ENCODE measurements at places on chromosomes 2 and 18. TPM values are rescaled to one million over a fixed set of nuclear protein-coding genes. Genes with fewer than 3 reads are reported as not detected.

Gene TBC1D8
- total RNA-seq: 3.8 TPM

Gene BMP10
- not detected for total RNA-seq

Gene MAP3K19
- total RNA-seq: not detected

Gene SERPINB7
- 3.0 TPM for total RNA-seq

Gene LIPT1
- 10.5 TPM for total RNA-seq

Gene MITD1
- 28.8 TPM for total RNA-seq

Gene KHK
- total RNA-seq: 1.3 TPM

Gene NEU2
- total RNA-seq: not detected

Gene TEKT4
- not detected for total RNA-seq

Gene IL36RN
- total RNA-seq: not detected

GRCh38 chr2:9384521-9384920 is 38.8 kb downstream of the ITGB1BP1 start:
- no peak overlapping the region for H3K4me3 ChIP-seq
- no peaks in the 10 kb centered on the region for H3K27me3 ChIP-seq
- peaks cover 12% of the 10 kb centered on the region for H3K4me1 ChIP-seq
- H3K27ac ChIP-seq: no peak overlapping the region

GRCh38 chr2:12884713-12885282 is 168.1 kb downstream of the TRIB2 start:
- DNase-seq: peak; percentile 84
- H3K27me3 ChIP-seq: no peaks in the 10 kb centered on the region
- H3K27ac ChIP-seq: peak overlapping the region; percentile 27

DNA sequence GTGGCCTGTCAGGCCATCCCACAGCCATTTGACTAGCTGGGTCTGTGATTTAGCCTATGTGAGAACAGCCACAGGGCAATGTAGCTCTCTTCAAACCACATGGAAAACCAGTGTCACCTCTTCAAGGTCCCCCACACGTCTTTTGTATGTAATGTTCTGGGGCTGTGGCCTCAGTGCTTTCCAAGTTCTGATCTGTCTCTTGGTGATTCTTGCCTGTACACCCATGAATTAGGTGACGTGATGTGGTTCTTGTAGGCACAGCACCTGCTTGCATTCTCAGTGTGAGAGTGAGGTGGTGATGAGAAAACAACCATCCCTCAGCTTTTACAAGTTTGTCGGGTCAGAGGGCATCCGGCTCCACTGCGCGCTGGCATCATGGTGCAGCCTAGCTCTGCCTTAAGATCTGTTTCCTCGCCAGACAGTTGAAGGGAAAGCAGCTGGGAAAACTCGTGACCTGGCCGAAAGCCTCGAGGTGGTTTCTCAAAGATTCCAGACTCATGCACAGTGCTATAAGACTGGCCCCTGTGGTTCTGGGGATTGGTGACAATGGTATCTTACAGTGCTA is 125.8 kb downstream of the TANC1 start:
- peak overlapping the region; percentile 62 for H3K27ac ChIP-seq
- H3K4me1 ChIP-seq: peaks cover 41% of the 10 kb centered on the region
- H3K4me3 ChIP-seq: no peak overlapping the region
- H3K36me3 ChIP-seq: peaks cover 3% of the 10 kb centered on the region
- no peaks in the 10 kb centered on the region for H3K27me3 ChIP-seq

DNA sequence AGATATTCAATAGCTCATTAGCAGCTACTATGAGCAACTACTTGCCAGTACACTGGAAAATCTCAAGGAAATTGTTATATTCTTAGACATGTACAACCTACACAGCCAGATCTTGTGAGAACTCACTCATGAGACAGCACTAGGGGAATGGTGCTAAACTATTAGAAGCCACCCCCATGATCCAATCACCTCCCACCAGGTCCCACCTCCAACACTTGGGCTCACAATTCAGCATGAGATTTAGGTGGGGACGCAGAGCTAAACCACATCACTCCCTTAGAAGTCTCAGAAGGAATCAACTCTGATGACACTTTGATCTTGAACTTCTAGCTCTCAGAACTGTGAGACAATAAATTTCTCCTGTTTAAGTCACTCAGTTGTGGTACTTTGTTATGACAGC is 418.3 kb upstream of the SPHKAP start:
- no peak overlapping the region for H3K4me3 ChIP-seq
- H3K36me3 ChIP-seq: no peaks in the 10 kb centered on the region
- DNase-seq: no peak
- H3K4me1 ChIP-seq: peaks cover 4% of the 10 kb centered on the region
- no peaks in the 10 kb centered on the region for H3K27me3 ChIP-seq

GRCh38 chr2:218366621-218367414 is 10.2 kb downstream of the CATIP start:
- no peak overlapping the region for H3K27ac ChIP-seq
- no peak overlapping the region for H3K4me3 ChIP-seq
- DNase-seq: no peak
- no peaks in the 10 kb centered on the region for H3K27me3 ChIP-seq
- no peaks in the 10 kb centered on the region for H3K4me1 ChIP-seq
- H3K36me3 ChIP-seq: no peaks in the 10 kb centered on the region

DNA sequence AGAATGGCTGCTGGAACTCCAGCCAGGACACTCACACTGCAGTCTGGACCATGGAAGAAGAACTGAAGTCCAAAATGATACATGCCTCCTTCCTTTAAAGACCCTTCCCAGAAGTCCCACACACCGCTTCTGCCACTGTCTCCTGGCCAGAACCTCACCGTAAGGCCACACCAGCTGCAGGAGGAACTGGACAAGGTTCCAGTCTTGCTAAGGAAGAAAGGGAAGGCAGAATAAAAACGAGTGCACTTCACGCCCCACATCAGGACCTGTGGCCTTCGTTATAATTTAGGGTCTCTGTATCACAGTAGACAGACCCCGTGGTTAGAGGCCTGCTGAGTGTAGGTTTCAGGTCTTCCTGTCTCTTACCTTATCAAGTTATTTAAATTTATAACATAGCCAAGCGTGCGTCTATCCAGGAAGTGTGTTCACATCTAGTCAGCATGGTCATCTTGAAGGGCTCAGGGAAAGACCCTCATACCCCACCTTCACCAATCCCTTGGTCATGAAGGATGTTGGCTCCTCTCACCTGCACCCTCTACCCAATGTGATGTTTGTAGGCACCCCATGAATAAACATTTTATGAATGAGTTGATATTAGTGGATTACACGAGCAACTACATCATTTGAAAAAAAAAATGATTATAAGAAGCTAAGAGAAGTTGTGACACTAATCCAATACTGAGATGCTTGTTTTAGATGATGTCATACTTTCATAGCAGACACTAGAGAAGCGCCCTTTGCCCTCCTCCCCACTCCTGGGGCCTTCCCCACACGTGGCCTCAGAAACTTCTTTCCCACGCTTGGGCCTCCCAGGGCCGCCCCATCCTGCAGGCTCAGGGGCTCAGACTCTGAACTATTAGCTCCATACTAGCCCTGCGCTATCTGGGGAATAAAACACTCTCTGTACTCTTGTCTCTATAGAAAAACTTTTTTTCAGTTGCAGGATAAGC is 157.6 kb downstream of the FAM210A start:
- H3K4me3 ChIP-seq: no peak overlapping the region
- H3K4me1 ChIP-seq: no peaks in the 10 kb centered on the region
- no peak overlapping the region for H3K27ac ChIP-seq
- H3K36me3 ChIP-seq: no peaks in the 10 kb centered on the region

DNA sequence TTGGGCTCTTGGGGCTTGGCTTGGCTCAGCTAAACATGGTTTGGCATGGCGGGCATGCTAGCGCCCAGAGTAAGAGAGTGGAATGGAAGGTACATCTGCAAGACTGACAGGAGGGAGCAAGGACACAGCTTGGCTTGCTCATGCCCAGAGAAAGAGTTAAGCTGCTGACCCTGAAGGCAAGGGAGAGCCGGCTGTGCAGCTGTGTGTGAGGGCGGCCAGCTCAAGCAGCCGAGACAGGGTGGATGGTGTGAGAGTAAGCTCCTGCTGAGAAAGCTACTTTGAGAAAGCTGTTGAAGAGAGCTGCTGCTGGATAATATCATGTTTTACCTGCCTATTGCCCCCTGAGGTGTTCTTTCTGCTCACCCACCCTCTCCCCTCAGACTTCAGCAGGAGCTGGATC is 135.6 kb downstream of the CCBE1 start:
- no peak overlapping the region for H3K4me3 ChIP-seq
- peaks cover 8% of the 10 kb centered on the region for H3K4me1 ChIP-seq
- H3K27me3 ChIP-seq: no peaks in the 10 kb centered on the region
- H3K27ac ChIP-seq: no peak overlapping the region
- H3K36me3 ChIP-seq: peaks cover 2% of the 10 kb centered on the region
- no peak for DNase-seq

DNA sequence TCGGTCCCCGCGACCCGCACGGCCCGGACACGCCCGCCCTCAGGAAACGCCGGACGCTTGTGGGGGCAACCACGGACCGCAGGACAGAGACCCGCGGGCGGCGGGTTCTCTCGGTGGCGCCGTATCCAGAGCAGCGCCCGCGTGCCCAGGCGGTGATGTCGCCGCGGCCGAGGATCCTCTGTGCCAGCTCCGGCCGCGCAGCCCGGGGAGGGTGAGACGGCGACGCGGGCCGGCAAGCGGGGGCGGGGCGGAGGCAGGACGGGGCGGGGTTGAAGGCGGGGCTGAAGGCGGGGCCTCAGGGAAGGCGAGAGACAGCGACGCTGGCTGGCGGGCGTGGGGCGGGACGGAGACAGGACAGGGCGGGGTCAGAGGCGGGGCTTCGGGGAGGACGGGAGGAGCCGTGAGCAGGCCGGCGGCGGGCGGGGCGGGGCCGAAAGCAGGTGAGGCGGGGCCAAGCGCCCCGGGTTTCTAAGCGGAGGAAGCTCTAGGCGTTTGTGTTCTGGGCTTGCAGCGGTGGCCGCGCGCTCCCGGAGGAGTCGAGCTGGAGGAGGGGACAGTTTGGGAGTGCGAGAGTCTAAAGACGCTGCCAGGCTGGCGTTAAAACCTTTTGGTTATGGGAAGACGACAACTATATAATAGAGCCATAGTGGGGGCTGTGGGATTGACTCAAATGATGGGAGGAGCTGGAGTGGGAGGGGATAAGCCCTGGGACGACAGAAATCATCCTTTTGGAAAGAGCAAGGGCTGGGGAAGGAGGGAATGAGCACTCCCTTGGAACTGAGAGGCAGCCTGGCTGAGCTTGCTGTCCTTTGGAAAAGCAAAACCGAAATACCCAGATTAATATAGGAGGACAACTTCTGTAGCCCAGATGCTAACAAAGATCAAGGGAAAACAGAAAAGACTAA is at the start of gene DSEL:
Gene DSEL, minus strand, starts transcription at position 182 of the 905 bp plus-strand sequence. CDS start 2,112 bp downstream, outside the sequence.
- peak within 1 kb of the TSS; percentile 94 for H3K4me3 ChIP-seq
- H3K4me1 ChIP-seq: peaks cover 5% of the 10 kb centered on the region
- H3K27me3 ChIP-seq: no peaks in the 10 kb centered on the region
- peak within 1 kb of the TSS; percentile 90 for H3K27ac ChIP-seq
- peak; percentile 96 for DNase-seq

- no peak overlapping the region for H3K27ac ChIP-seq
- H3K27me3 ChIP-seq: peaks cover 5% of the 10 kb centered on the region
- no peak overlapping the region for H3K4me3 ChIP-seq
- no peaks in the 10 kb centered on the region for H3K36me3 ChIP-seq
- DNase-seq: no peak
These were observed 15.3 kb upstream of the IL36G start for GRCh38 chr2:112962308-112963175.

- no peaks in the 10 kb centered on the region for H3K36me3 ChIP-seq
- no peak overlapping the region for H3K4me3 ChIP-seq
- DNase-seq: no peak
- no peak overlapping the region for H3K27ac ChIP-seq
These were observed 120.3 kb upstream of the UXS1 start for GRCh38 chr2:106314444-106314843.

DNA sequence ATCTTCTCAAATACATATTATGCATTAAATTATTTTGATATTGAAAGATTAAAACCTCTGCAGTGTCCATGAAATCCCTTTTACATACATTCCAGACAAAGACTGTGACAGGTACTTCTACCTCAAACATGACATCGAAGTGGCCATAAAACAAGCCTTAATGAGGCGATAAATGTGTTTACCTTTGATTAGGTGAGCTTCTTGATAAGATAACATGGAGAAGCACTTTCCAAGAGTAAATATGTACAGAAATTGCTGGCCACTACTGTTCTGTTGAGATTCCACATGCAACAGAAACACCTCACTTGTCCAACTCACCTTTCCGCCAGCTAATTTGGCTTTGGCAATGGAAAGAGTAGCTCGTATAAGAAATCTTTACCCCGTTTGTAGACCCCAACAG is 55.2 kb downstream of the ZEB2 start:
- H3K27me3 ChIP-seq: no peaks in the 10 kb centered on the region
- H3K36me3 ChIP-seq: no peaks in the 10 kb centered on the region
- no peak overlapping the region for H3K27ac ChIP-seq
- DNase-seq: no peak
- no peak overlapping the region for H3K4me3 ChIP-seq

DNA sequence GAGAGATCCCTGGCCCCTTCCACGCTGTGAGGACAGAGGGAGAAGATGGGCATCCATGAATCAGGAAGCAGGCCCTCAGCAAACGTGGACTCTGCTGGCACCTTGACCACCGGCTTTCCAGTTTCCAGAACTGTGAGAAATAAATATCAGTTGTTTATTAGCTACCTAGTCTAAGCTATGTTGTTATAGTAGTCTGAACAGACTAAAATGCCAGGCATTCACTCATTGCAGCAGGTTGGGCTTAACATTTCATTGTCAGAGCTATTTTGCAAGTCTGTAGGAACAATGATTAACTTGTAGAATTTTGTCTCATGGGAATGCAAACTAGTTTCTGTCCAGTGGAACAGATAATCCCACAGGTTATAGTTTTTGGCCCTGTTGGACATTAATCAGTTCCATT is 24.8 kb upstream of the TBC1D8 start:
- H3K27ac ChIP-seq: no peak overlapping the region
- H3K27me3 ChIP-seq: peaks cover 3% of the 10 kb centered on the region
- H3K4me1 ChIP-seq: no peaks in the 10 kb centered on the region
- no peak overlapping the region for H3K4me3 ChIP-seq
- no peak for DNase-seq

- no peak overlapping the region for H3K27ac ChIP-seq
- no peaks in the 10 kb centered on the region for H3K36me3 ChIP-seq
- no peak overlapping the region for H3K4me3 ChIP-seq
- no peaks in the 10 kb centered on the region for H3K4me1 ChIP-seq
These were observed 212.3 kb upstream of the TRIB2 start for GRCh38 chr2:12504443-12504842.

DNA sequence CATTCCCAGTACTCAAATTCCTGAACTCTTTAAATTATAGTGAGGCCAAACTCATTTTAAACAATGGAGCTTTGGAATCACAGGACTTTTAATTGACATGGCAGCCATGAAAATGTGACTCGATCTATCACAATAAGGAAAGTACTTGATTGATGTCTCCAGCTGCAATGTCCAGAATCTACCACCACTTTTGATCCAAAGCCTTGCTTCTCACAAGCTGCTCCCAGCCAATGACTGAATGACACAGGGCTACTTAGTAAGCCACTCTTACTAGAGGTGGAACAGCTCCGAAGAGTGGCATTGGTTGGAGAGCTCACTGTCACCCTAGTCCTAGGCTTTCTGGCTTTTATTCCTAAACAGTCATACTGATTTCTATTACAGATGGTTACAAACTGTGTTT is 270.1 kb downstream of the IRS1 start:
- H3K27ac ChIP-seq: no peak overlapping the region
- peaks cover 2% of the 10 kb centered on the region for H3K4me1 ChIP-seq
- no peaks in the 10 kb centered on the region for H3K36me3 ChIP-seq
- no peaks in the 10 kb centered on the region for H3K27me3 ChIP-seq
- no peak overlapping the region for H3K4me3 ChIP-seq

- H3K4me1 ChIP-seq: no peaks in the 10 kb centered on the region
- no peaks in the 10 kb centered on the region for H3K36me3 ChIP-seq
- no peak overlapping the region for H3K4me3 ChIP-seq
- H3K27ac ChIP-seq: no peak overlapping the region
- H3K27me3 ChIP-seq: no peaks in the 10 kb centered on the region
These were observed 9.4 kb upstream of the DUSP19 start for GRCh38 chr2:183069174-183069573.

Data from fibroblast of lung (primary cell).